ENCODE measurements at places on chromosomes 2 and 18.
A peak's percentile ranks its signal among the peaks of the same experiment; 100 is the strongest.

- no peak for DNase-seq
Measured at GRCh38 chr2:85807756-85808155, 54.0 kb downstream of the ATOH8 start.

- DNase-seq: no peak
Measured at GRCh38 chr2:113081488-113082210, 13.9 kb downstream of the IL1F10 start.

GRCh38 chr2:201466050-201466675 lies 14.6 kb downstream of the STRADB start:
- no peak for DNase-seq

DNA sequence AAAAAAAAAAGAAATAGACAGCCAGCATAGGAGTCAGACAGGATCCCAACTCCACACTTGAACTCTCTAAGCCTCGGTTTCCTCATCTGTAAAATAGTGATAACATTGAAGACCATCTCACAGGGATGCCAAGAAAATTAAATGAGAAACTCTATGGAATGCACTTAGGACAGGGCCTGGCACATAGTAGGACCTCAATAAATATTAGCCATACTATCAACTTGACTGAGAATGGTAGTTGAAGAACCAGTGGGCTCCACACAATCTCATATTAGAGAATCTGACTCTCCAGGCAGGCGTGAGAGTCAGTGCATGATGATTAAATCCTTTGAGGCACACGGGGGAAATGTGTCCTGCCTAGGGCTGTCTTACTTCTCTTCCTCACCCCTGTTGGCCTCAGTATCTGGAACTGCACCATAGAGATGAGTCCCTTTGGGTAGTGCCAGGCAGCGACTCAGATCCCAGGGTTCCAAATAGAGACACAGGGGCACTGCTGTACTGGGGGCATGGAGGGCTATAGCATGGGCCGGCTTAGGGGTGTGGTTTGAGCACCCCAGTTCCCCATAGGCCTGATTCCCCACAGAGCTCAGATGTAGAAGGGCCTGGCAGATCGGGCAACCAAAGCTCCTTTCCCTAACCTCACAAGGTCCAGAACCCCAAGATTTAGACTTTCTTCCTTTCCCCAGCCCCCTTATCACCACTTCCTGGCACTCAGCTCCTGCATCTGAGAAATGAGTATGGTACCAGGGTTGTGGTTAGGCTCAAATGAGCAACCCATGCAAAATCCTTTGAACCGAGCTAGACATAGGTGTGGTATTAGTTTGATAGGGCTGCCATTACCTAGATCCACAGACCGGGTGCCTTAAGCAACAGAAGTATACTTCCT lies 51.3 kb upstream of the CAB39 start:
- DNase-seq: no peak

DNA sequence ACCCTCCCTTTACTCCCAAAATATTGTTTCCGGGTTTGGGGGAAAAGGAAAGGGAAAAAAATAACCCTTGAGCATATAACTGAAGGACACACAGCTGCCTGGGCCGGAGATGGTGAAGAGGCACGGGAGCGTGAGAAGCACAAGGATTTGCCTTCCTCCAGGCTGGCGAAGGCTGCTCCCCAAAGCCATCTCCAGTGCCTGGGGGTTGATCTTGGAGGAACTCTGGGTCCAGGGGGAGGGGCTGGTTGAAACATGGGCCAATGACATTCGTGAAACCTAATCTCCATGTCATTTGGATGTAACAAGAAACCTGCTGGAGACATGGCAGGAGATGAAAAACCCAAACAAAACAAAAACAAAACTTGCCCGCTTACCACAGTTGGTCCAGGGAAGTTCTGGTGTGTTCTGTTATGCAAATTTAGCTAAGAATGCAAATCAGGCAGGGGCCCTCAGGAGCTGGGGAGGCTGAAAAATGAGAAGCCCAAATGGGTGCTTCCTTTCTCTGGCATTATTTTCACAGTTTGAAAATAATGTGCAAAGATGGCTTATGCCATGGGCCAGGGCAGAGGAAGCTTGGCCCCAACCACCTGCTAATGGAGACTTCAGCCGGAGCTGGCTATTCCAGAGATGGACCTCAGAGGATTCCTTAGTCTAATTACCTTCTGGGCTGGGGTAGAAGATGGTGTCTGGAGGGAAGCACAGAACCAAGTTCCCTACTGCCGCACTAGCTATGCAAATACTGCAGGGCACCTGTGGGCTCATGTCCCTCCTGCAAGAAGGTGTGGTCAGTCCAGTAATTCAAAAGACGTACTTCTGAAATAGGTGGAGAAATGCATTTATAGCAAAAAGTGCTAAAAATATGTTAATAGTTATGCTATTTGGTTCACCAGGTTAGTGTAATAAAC lies 180.9 kb downstream of the BCL2 start:
- peak; percentile 34 for DNase-seq

- DNase-seq: no peak
Measured at GRCh38 chr2:161839926-161840325, 215.7 kb downstream of the SLC4A10 start.

GRCh38 chr18:45793264-45793965 lies 32.1 kb upstream of the SIGLEC15 start:
- no peak for DNase-seq

- no peak for DNase-seq
Measured at GRCh38 chr2:200814276-200814815, 2.6 kb downstream of the BZW1 start.

GRCh38 chr2:120568089-120568974 lies 167.3 kb upstream of the GLI2 start:
- no peak for DNase-seq

- peak; percentile 49 for DNase-seq
Measured at GRCh38 chr2:10305715-10306114, 3.0 kb downstream of the HPCAL1 start.

GRCh38 chr2:105410554-105410953 lies 11.7 kb upstream of the FHL2 start:
- no peak for DNase-seq

DNA sequence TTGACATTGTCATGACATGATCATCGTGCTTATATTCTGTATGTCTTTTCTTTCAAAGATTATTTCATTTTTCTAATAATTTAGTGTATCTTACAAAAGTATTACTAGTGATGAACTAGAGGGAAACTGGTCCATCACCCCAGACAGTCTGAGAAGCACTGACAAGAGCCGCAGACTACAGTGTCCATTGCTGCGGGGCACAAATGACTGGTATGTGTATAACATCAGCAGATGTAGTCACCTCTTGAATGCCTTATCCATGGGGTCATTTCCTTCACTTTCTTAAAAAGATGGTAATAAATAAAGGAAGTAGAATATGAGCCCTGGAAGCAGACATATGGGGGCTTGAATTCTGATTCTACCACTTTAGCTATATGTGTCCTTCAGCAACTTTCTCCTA lies 29.6 kb downstream of the NEMP2 start:
- DNase-seq: no peak

DNA sequence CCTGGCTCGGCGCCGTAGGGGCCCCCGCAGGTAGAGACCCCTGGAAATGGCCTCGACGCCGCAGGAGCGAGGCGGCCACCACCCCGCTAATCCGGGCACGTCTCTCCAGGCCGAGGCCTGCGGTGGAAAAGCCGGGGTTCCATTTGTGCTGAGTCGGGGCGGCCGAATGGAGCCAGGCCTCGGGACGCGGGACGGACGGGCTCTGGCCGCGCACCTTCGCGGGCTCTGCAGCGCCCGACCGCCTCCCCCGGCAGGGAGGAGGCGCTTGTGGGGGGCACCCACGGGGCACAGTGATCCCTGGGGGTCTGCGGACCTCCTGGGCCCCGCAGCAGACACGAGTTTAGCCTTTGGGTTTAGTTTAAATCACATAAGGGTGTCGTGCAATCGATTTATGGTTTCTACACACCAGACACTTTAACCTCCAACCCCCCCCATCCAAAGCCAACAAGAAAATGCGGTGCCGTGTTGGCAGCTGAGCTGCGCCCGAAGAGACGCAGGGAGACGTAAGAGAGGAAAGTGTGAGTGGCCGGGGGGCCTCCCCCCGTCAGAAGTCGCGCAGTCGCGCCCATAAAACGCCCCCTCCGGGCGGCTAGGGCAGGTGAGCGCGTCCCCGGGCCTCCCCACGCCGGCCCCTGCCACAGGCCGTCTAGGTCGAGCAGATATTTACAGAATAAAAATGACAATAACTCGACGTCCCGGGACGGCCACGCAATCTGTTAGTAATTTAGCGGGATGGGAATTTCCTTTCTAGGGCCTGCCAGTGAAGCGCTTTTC lies 1.0 kb upstream of the NFATC1 start:
- DNase-seq: peak; percentile 58

GRCh38 chr2:222713002-222713401 lies 41.5 kb downstream of the MOGAT1 start:
- DNase-seq: no peak

DNA sequence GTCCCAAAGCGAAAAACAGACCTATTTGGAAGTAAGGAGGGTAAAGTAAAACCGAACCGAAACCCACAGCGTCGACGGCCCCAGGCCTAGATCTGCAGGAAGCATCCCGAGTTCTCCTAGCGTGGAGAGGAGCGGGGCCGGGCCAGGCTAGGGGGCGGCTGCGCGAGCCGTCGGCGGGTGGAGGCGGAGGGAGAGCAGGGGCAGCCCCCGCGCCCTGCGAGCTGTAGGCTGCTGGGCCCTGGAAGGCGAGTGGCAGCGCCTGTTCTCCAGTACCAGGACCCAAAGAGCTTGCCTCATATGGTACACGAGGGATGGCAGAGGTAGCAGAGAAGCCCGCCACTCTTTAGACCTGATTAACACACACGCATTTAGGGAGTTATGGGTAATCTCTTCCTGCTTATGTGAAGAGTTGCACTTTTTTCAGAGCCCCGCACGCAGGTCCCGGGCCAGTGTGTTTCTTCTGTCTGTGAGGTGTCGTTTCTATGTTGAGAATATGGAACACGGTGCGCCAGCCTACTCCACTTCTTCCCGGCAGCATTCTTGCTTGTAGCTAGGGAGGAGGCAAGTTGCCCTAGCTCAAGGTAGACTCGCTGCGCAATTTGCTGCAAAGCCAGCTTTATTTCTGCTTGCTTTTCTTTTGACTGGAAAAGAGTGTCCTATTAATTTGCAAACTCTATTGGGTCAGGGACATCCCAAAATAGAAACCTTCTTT lies 71.1 kb downstream of the ARHGEF33 start:
- DNase-seq: no peak

DNA sequence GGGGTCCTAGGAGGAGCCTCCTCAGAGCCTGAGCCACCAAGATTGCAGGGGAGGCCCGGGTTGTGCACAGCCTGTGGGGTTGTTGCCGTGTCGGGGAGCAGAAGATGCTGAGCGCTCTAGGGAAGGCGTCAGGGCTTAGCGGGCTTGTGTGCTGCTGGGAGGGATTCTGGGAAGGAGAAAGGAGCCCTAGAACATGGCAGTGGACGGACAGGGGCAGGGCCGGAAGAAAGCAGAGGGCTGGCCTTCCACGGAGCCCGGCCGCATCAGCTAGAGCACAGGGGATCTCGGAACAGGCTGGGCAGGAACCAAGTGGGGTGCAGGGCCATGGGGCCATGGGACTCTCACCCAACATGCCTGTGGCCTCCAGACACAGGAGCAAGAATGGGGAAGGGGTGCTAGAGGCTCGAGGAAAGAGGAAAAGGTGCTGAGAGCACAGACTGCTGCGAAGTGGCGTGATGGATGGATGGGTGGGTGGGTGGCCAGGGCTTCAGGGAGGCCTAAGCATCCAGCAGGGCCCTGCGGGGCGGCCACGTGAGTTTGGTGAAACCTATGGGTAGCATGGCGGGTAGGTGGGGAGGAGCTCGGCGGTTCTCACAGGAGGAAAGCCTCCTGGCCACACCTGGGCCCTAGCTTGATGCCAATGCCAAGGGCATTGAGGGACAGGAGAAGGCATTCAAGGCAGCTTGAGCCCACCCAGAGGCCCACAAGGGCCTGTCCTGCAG lies 35.8 kb downstream of the MTERF4 start:
- no peak for DNase-seq

DNA sequence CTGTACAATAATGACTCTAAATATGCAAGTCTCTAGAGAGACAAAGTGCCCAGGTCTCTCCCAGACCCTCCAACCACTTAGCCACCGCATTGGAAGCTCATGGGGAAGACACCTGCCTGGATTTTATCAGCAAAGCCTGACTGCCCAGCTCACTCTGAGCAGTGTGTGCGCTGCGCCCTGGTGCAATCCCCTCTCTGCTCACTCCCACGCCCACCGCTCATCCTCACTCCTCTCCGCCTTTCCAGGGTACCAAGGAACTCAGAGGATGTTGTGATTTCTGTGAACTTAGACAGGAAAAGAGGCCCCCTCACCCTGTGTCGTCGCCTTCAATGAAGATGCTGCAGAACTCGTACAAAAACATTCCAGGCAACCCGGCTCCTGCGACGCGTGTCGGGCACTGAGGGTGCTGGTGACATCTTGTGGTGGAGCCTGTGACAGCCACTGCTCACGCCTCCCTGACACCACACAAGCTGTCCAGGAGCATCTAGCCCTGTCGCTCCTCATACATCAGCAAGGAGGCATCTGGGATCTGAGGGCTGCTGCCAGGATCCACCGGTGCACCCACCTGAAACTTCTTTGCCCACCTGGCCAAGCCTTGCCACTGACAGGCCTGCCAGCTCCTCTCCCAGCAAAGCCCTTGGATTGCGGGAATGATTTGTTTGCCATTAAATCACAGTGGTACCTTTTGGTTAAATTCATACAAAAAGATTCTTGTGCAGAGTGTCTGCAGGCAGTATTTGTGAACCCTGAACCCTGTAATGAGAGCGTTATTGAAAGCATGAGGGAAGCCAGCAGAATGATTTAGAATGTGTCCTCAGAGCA lies 220.4 kb downstream of the ZNF516 start:
- no peak for DNase-seq

- DNase-seq: no peak
Measured at GRCh38 chr18:55830544-55830943, 242.6 kb upstream of the TCF4 start.

GRCh38 chr2:120955427-120955826 lies 219.8 kb downstream of the GLI2 start:
- no peak for DNase-seq

DNA sequence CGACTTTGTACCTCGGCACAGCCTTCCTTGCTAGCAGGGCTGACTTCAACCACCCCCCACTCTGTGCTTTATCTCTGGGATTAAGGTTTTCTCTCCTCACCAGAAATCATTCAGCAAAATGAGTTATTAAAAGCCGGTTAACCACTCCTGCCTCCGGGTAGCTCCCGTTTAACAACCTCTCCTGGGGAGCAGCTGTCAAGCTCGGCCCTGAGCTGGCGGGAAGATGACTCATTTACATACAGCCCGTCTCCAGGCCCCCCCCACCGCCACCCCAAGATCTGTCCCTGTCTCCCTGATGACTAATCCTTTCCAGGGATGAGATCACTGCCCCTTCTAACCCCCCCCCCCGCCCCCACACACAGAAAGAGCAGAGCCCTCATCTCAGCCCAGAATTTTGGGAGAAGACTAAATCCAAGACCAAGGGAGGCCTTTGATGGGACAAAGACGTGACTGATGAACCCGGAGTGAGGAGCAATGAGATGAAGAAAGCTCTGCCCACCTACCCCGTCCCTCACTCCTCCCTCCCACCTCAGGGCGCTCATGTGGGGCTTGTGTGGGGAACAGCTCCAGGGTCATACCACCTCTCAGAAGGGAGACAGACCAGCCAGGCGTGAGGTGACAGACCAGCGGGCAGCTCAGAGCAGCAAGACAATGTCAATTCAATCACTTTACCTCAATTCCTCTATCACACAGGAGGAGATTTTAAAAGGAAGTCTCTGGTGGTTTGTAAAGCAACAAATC lies 131.4 kb downstream of the MSH2 start:
- DNase-seq: no peak
